ENCODE measurements at places on chromosomes 5 and 9.
A peak's percentile ranks its signal among the peaks of the same experiment; 100 is the strongest.

GRCh38 chr5:91223886-91224285 lies 159.2 kb downstream of the ARRDC3 start:
- no peak for DNase-seq

- DNase-seq = no peak
These were observed 142.9 kb downstream of the BNC2 start for GRCh38 chr9:16727452-16728136.

- no peak for DNase-seq
These were observed 3.2 kb downstream of the TDRD7 start for GRCh38 chr9:97415146-97415545.

DNA sequence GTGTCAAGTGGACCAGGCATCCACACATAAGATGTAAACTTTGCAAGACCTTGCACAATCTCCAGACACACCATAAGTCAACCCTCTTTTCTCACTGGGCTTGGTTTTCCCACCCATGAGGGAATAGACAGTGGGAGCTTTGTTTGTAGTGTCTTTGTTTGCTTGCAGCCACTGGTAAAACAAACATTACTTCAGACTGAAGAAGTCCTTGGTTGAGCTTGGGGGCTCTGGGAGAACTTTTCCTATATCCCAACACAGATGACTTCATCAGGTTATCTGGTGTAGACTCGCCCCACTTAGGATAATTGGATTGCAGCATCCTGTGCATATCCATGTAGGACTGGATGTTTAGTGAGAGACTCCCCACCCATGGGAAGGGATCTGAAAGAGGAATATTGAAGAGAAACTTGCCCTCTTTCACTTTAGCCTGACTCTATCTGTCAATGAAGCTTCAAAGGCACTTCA lies 11.5 kb upstream of the ADGRV1 start:
- DNase-seq = no peak

DNA sequence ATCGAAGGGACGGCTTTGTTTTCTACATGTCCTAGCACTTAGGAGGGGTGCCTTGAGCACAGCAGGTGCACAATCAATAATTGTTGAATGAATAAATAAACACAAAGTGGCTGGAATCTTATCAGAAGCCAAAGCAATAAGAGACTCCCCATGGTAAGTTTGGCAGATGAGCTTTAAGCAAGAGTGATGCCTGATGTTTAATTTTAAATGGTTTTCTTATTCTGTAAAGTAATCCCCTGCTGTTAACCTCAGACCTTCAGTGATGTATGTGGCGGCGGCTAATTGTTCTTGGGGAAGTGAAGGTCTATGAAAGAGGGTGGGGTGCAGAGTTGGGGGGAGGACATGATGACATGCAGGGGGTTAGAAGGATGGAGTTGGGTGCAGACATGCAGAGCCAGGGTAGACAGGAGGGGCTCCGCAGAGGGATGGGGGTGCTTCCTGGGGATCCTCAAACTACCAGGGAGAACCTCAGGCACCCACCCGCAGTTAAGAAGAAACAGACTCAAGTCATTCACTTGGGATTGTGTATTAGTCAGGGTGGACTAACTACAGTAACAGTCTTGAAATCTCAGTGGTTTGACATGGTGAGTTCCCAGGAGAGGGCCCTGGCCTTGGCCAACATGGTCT lies 65.7 kb upstream of the SHB start:
- DNase-seq = no peak

DNA sequence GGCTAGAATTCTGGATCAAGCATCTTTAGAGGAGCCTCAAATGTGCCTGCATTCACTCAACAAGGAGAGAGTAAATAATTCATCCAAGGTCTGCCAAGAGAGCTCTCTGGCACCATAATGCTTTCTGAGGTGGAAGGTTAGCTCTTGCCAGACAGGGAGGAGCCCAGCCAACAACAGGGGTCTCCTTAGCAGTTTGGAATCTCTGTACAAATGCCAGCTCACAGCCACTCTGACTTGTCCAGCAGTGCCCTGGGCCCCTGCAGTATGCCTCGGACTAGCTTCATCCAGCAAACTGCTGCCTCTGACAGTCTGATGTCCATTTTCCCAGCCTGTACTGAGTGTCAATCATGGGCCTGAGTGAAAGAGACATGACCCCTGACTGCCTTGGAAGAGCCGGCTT lies 127.2 kb upstream of the SLC44A1 start:
- DNase-seq = no peak

DNA sequence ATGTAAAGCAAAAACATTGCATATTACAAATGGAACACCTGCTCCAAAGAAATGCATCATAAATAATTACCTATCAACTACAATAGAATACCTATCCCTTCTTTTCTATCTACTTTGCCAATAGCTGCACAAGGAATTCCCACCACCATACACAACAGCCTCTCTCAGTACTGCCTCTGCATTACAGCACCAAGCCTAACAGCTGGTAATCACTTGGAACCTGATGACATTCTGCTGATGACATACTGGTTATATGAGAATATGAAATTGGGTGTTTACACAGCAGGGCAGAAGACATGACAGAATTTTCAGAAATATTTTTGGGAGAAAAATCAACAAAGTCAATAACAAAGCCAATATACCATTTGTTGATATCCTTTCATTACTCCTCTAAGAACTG lies 43.2 kb downstream of the PSMB7 start:
- no peak for DNase-seq

- DNase-seq = no peak
These were observed 302 bp downstream of the LCN9 start for GRCh38 chr9:135663451-135663770.

DNA sequence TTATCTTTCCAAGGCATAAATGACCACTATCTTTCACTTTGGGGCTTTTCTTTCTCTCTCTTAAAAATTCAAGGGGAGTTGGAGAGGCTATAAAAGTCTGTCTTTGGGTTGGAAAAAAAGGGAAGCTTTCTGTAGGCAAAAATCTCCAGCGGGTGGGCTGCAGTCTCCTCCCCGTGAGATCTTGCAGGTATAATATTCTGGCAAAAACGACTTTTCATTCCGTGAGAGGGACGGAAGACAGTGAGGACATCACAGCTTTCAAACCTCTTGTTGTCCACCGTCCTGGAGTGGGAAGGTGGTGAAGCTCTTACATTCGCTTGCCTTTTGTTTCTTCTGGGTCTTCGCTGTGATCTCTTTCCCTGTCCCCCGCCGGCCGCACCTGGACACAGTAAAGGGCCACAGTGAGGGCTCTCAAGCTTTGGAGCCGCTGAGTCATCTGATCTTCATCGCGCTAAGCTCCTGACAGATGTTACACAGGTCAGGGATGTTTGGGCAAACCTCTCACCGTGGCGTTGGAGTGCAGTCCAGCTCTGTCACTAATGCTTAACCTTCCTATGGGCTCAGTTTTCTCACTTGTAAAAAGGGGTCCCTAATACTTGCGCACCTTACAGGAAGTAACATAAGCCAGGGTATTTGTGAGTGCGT lies 61.9 kb upstream of the MEGF10 start:
- no peak for DNase-seq

GRCh38 chr5:90144625-90145327 lies 264.8 kb downstream of the CETN3 start:
- no peak for DNase-seq

DNA sequence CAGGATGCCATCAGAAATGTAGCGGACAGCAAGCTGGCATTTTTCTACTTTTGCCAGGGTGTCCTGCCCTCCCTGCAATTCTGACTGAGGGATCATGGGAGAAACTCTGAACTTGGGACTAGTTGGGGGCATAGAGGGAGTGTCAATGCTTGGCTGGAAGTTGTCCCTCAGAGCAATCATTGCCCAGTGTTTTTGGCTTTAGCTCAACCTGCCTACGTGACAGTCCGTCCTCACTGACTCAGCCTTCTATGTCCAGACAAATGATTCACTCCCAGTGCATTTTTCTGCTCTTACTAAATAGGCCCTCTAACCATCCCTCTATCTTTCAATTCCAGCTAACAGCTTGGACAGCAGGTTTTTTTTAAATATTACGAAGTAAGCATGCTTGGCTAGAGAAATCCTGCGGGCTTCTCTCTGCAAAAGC lies 627.4 kb downstream of the TLR4 start:
- DNase-seq = no peak

DNA sequence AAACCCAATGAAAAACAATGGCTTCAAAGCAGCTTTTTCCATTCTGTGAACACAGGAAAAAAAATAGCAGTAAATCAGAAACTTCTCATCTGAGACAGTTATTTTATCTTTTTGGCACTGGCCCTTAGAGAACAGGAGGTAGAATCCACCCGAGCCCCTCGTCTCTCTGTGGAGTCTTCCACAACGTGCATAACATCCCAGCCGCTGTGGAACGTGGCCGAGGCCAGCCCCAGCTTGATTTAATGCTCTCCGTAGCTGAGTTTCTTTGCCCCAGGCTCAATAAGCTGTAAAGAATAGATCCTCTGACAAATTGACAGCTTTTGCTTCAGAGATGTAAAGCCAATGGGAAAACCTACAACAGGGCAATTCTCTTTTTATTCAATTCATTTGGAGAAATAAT lies 107.9 kb upstream of the DAP start:
- DNase-seq = no peak

GRCh38 chr9:127876764-127877562 lies 512 bp downstream of the AK1 start:
- DNase-seq = no peak

GRCh38 chr5:137575211-137575610 lies 76.1 kb upstream of the SPOCK1 start:
- no peak for DNase-seq

- DNase-seq = no peak
These were observed 96.8 kb upstream of the ITGA2 start for GRCh38 chr5:52892242-52892878.

GRCh38 chr9:34544035-34544434 lies 21.2 kb upstream of the ENHO start:
- DNase-seq = no peak

- peak; percentile 63 for DNase-seq
These were observed 210.6 kb downstream of the AUH start for GRCh38 chr9:91150998-91151717.

DNA sequence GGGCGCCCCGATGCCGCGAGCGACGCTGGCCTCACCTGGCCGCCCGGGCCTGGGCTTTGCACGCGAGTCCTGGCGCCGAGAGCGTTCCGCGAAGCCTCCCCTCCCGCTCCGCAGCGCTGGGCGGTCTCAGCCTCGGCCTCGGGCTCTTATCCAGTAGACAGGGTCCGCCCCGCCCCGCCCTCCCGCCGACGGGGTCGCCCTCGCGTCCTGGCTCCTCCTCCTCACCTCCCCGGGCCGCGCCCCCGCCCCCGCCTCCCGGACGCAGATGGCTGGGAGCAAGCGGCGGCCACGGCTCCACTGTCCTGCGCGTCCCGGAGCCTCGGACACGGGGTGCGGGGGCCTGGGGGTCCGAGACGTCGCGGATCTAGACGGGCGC lies at the start of gene SLC6A3:
Gene SLC6A3, minus strand, starts transcription at position 128 of the 376 bp plus-strand sequence. CDS start 2,243 bp downstream, outside the sequence.
- DNase-seq = peak; percentile 10

DNA sequence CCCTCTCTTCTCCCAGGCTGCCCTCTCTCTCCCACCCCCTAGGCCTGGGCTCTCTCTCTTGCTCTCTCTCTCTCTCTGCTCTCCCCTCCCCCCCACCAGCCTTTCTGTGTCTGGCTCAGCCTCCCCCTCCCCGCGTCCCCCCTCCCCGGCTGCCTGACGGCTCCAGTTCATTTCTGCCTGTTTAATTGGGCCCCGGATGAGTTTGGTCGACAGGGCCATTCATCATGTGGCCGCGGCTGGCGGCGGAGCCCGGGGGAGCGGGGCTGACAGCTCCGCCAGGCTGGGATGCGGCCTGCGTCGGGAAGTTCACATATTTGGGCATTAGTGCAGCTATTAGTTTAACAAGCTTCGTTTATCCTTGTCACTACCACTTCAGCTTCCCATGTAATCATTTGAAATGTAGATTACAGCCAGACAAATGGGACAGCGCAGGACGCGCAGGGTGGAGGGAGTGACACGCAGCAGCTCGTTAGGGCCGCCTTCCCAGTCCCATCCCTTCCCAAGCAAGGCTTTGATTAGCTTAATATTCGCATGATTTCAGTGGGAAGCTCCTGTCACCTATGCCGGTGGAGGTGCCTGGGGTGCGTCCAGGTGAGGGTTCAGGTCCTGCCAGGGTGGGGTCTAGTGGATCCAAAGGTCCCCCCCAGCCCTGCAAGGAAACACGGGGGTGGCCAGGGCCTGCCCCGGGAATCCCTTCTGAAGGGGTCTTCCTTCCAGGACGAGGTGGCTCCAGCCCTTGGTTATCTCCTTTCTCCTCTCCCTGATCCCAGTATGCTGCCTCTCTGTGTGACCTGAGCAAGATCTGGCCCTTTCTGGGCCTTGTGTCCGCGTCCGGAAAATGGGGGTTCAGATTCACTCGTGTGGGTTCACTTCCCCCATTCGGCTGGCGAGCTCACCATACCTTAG lies 214.8 kb downstream of the PAX5 start:
- DNase-seq = no peak

DNA sequence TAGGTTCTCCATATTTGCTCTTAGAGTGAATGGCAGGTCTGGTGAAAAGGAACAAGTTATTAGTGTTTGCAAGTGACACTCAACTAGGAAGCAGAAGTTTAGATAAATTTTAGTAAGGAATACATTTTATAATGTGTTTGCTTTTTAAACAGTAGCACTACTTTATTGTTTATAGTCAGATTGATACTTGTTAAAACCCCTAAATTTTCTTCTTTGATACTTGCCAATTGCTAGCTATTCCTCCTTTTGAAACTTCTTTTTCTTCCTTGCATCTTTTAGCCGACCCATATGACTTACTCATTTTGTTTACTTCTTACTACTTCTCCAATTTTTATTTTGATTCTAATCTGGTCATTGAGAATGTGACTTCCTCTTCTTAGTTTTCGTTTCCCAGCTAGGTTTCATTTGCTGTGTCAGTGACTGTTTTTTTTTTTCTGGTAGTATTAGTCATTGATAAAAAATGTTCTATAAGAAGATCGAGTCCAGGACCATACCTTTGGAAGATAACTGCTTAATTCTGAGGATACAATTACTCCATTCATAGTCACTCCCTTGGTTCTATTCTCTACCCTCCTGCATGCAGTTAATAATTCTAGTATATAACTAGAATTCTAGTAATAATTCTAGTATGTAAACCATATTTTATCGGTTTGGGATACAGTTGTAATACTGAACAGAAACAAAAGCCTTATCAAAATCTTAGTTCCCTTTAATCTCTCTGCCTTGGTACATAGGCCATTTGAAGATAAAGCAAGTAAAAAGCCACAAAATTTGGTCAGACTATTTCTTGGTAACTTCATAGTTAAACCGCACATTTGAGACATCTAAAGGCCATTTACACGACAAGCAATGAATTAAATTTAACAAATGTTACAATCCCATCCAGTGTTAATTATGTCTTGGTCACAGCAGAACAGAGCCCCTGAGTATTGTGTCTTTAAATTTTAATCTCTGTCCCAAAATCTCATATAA lies 2.8 kb upstream of the RICTOR start:
- DNase-seq = peak; percentile 15

GRCh38 chr9:136051453-136051836 lies 43.6 kb downstream of the NACC2 start:
- no peak for DNase-seq

- DNase-seq = no peak
These were observed 37.8 kb downstream of the GLRX start for GRCh38 chr5:95784514-95785302.
